ENCODE measurements at places on chromosomes 16 and 17.
A peak's percentile ranks its signal among the peaks of the same experiment; 100 is the strongest.

- no peak for DNase-seq
Observed at GRCh38 chr17:80876950-80877728, 114.5 kb upstream of the CHMP6 start.

DNA sequence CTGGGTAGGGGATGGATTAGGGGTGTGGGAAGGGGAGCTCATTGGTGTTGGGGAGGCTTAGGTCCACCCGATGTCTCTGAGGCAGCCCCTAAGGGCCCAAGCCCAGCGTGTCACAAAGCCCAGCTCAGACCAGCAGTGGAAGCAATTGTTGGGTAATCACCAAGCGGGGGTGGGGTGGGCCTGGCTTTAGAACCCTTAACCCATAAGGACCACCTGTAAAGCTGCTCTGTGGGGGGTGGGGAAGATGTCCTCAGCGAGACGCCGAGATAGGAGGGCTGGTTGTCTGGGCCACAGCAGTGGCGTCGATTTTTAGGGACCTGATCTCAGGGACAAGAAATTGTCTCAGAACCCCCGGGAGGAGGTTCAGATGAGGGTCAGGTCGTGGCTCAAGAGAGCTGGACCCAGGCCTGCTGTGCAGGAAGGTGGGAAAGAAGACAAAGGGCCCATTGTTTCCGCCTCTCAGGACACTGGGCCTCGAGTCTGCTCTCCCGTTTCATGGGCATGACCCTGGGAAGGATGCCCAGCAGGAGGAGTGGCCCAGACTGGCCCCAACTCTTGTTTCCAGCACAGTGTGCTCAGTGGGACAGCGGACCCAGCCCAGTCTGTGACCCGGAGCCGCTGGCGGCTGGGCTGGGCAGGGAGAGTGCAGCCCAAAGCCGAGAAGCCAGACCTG lies 15.9 kb downstream of the ST6GALNAC2 start:
- no peak for DNase-seq

- peak; percentile 37 for DNase-seq
Observed at GRCh38 chr17:48636177-48637018, 10.2 kb upstream of the HOXB9 start.

DNA sequence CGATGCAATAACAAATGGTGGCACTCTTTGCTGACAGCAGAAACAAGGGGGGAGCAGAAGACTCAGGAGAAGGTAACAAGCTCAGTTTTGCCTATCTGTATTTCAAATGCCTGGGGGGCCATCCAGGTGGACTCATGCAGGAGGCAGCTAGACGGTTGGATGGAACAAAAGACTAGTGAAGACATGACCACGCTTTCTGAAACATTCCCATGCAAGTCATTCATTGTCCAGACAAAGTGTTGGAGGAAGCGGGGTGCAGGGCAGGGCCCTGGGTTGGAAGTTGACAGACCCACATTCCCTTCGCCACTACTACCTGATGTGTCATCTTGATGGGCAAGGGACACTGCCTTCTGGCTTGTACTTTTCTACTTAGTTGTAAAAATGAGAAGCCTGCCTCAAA lies 29.8 kb upstream of the CRYBA1 start:
- DNase-seq = peak; percentile 91

- DNase-seq = peak; percentile 54
Observed at GRCh38 chr16:67091906-67092566, 17.7 kb upstream of the PHAF1 start.

DNA sequence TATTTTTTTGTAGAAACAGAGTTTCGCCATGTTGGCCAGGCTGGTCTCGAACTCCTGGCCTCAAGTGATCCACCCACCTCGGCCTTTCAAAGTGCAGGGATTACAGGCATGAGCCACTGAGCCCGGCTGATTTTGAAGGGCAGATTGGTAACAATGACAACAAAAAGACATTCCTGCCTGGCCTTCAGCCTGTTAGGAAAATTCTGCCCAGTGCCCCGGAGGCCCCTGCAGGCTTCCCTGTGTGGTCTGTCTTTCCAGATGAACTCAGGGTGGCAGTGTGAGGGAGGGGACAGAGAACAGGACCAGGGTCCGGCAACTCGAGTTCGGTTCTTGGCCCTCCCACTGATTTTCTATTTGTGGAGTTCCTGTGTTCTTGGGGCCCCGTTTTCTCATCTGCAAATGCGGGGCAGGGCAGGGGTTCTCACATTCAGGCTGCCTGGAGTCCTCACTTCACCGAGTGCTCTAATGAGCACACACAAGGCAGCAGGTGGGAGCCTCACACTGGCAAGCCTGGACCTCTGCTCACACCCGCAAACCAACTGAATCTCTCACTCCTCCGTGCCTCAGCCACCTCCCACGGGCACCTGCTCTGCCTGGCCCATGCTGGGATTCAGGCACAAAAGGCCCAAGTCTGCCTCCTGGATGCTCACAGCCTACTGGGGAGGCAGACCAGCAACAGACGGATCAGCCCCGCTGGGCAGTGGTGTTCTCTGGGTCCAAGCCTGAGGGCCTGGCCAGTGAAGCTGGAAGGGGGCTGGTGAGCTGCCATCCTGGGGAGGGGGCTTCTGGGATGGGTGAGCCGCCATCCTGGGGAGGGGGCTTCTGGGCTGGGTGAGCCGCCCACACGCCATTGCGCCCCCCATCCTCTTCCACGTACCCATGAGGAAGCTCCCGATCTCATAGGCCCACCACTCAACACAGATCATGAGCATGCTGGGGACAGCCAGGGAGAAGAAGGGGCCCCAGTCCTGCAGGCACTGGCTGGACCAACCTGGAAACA lies 10.3 kb downstream of the SLC47A2 start:
- DNase-seq = no peak

GRCh38 chr17:45783593-45784292 lies 377 bp upstream of the CRHR1 start:
- no peak for DNase-seq

GRCh38 chr16:4358831-4359561 lies 7.9 kb upstream of the PAM16 start:
- no peak for DNase-seq

DNA sequence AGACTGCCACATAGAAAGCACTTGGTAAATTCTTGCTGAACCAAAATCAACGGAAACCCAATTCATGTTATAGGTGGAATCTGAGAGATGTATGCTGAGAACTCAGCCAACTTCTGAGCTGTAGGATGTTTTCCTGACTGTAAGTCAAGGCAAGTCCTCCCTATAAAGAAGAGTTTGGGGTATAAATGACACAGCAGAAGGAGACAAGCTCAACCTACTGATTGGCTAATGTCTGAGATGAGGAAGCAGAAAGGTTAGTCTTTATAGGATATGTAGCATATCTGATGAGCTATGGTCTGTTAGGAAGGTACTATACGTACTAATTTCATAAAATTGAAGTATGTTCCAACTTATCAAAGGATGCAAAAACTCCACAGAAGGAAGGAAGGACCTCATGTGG lies 99.5 kb downstream of the XYLT1 start:
- no peak for DNase-seq

DNA sequence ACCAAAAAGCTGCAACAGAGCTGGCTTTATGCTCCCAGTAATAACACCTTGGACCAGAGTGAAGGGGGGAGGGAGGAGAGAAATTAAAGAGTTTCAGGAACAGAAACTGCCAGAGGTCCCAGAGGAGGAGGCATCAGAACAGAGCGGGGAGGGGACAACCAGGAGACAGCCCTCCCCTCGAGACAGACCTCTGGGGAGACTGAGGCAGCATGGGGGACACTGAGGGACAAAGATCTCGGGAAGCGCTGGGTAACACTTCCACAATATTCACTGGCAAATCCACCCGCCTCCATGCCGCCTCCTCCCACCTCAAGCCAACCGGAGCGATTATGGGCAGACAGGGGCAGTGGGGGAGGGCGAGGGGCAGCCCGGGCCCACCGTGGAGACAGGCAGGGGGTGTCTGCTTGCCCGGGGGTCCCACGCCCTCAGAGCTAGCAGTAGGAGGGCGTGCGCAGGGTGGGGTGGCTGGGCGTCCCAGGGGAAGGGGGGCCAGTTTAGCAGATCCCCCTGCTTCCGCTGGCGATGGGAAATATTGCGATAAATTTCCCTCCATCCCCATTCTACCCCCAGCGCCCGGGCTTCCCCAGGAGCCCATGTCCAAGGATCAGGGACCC lies 1.2 kb downstream of the PCGF2 start:
- no peak for DNase-seq

GRCh38 chr16:57377080-57377841 lies 5.0 kb downstream of the CX3CL1 start:
- DNase-seq = peak; percentile 52

- no peak for DNase-seq
Observed at GRCh38 chr16:31351942-31352325, 3.0 kb upstream of the ITGAX start.

DNA sequence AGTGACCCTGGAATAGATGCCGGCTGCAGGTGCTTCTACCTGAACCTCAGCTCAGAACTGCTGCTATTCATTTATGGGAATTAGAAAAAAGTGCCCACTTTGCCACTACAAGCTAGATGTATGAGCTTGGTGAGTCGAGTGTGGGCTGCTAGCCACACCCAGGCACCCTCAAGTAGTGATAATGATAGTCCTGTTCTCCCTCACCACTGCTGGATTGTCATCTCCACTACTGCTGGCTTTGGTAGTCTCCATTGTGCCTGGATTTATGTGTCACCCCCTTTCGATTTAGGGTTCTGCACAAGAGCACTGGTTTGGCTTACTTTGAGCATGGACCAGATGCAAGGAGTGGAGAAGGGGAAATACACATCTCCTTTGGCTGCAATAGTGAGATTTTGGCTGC lies 73.0 kb upstream of the N4BP1 start:
- DNase-seq = no peak

GRCh38 chr16:87966064-87966645 lies 14.9 kb downstream of the BANP start:
- no peak for DNase-seq

DNA sequence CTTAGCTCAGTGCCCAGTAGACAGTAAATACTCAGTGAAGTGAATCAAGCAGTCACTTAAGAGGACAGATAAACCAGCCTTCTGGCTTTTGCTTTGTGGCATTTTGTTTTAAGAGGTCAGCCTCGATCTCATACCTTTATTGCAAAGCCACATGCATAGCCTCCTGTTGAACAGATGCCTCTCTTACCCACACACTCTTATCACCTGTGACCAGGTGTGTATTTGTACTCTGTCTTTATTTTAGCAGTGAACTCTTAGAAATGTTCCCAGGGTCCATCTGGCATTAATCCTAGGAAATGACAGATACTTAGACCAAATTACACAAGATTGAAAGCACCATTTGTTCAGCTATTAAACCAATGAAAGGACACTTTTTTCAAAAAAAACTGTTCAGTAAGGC lies 1426.5 kb downstream of the CDH11 start:
- DNase-seq = no peak

DNA sequence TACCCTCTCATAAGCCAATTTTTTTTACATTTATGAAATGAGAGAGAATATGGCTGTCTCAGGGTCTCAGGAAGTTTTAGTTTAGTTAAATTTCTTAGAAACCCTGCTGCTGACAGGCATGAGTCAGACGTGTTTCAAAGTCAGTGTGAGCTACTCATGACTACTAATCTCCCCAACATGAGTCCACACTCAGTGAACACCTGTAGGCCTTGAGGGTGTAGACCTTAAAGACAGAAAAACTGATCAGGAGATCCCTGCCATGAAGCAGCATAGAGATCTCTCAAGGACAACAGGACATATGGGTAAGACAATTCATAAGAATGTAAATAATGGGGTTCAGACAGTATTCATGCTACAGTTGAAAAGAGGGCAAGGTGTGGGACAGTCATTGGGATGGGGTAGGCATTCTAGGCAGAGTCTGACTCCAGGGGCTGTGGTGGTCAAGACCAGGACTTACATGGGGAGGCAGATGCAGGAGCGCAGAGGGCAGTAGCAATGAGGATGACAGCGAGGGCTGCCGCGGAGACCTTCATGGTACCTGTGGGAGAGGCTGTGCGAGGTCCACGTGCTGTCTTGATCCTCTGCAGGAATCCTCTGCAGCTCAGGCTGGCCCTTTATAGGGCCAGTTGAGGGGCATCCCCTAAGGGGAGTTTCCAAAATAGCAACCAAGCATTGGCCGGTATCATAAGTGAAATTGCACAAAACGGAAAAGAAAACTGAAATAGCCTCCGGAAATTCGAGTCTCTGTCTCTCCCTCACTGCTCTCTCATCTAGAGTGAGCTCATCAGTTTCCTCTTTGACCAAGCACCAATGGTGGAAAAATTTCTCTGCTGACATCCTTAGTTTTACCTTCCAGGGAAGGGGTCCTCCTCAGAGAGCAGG lies at the start of gene CCL5:
Gene CCL5, minus strand, starts transcription at position 588 of the 882 bp plus-strand sequence.
- peak; percentile 70 for DNase-seq
